NCI-H1092 treated with DMSO at 0.1 percent for 48 hours (cell line): ENCODE measurements at places on chromosomes 7 and 10.

DNA sequence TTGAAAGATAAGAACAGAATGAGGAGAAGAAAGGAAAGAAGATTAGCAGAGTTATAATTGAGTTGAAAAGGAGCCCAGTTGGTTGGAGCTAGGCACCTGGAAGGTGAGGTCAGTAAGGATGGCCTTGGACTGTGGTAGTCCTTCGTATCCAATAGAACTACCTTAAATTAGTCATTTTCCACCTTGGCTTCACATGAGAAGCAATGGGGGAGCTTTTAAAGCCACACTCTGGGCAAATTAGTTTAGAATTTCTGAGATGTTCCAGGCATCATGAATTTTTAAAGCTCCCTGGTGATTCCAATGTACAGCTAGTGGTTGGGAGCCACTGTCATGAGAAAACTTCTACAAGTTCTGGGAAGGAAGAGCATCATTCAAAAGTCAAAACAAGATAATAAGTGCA is 27.3 kb upstream of the CYP3A5 start:
- no peak for DNase-seq

GRCh38 chr10:133253361-133253955 is 15.8 kb downstream of the VENTX start:
- no peak for DNase-seq

GRCh38 chr10:18528292-18528691 is 123.1 kb downstream of the NSUN6 start:
- no peak for DNase-seq

GRCh38 chr10:96758423-96758822 is 38.1 kb upstream of the PIK3AP1 start:
- no peak for DNase-seq

GRCh38 chr7:80499350-80499953 is 12.4 kb downstream of the GNAT3 start:
- no peak for DNase-seq

DNA sequence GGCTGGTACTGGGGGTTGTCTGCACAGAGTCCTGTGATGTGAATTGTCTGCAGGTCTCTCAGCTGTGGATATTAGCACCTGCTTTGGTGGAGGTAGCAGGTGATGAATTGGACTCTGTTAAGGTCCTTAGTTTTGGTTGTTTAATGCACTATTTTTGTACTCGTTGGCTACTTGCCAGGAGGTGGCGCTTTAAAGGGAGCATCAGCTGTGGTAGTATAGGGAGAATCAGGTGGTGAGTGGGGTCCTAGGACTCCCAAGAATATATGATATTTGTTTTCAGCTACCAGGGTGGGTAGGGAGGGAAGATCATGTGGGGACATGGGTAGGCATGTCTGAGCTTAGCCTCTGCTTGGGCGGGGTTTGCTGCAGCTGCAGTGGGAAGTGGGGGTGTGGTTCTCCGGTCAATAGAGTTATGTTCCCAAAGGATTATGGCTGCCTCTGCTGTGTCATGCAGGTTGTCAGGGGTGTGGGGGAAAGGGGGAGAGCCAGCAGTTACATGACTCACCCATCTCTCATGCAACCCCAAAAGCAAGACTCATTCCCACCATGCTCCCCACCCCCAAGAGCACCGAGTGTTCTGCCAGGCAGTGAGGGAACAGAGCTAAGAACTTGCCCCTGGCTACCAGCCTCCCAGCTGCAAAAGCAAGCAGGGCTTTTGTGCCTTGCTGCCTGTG is 53.7 kb upstream of the ZNF273 start:
- peak; percentile 37 for DNase-seq

- DNase-seq, result no peak
Observed at GRCh38 chr7:22447762-22448161, 52.2 kb downstream of the STEAP1B start.

- DNase-seq, result no peak
Observed at GRCh38 chr7:151498495-151498894, 21.2 kb downstream of the RHEB start.

- DNase-seq, result no peak
Observed at GRCh38 chr10:20355915-20356314, 539.7 kb downstream of the PLXDC2 start.

GRCh38 chr7:41630741-41631140 is 72.1 kb downstream of the INHBA start:
- no peak for DNase-seq

GRCh38 chr10:101848408-101848807 is 4.8 kb upstream of the KCNIP2 start:
- DNase-seq, result no peak
